ENCODE measurements at places on chromosomes 3 and 15.

DNA sequence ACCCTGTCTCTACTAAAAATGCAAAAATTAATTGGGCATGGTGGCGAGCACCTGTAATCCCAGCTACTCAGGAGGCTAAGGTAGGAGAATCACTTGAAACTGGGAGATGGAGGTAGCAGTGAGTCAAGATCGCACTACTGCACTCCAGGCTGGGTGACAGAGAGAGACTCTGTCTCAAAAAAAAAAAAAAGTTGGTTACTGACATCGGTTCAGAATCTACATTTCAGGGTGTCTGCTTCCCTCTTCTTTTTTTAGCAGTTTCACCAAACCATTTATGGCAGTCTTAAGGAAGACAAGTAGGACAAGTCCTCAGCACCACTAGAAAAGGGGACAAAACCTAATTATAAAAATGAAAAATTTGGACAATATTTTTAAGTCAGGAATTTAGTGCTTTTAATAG is 3.3 kb upstream of the USP4 start:
- peak; percentile 93 for DNase-seq

- no peak for DNase-seq
Measured at GRCh38 chr15:92102395-92102755, 248.9 kb downstream of the SLCO3A1 start.

- DNase-seq = no peak
Measured at GRCh38 chr3:79187426-79187825, 580.4 kb downstream of the ROBO1 start.

GRCh38 chr3:100645913-100646312 is 36.5 kb downstream of the ADGRG7 start:
- no peak for DNase-seq

- DNase-seq = no peak
Measured at GRCh38 chr3:44862226-44862637, 520 bp downstream of the TMEM42 start.

DNA sequence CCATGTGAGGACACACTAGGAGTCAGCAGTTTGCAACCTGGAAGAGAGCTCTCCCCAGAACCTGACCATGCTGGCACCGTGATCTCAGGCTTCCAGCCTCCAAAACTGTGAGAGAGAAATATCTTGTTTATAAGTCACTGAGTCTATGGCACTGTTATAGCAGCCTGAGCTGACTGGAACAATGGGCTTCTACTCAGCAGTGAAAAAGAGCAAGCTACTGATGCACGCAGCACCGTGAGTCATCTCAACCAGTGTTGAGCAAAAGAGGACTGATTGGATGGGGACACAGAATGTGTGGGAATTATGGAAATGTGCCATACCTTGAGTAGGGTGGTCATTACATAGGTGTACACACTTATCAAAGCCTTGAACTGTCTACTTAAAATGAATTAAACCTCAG is 230.4 kb downstream of the PLCL2 start:
- no peak for DNase-seq

GRCh38 chr15:90535254-90535653 is 5.5 kb downstream of the CRTC3 start:
- DNase-seq = no peak

DNA sequence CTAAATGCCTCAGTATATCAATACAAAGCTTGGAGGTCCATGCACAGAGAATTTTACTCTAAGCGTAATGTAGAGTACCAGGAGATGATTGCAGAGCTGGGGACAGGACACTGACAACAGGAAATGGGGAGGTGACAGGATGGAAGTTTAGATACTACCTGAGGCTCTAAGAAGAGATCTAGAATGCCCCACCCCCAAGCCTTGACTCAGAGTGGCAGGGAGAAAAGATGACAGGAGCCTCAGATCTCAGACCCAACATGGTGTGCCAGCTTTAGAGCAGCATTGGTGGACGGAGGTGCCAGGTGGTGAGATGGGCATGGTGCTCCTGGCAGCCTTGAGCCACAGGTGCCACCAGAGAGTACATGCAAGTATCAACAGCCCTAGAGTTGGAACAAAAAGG is 62.5 kb downstream of the LYZL4 start:
- no peak for DNase-seq

DNA sequence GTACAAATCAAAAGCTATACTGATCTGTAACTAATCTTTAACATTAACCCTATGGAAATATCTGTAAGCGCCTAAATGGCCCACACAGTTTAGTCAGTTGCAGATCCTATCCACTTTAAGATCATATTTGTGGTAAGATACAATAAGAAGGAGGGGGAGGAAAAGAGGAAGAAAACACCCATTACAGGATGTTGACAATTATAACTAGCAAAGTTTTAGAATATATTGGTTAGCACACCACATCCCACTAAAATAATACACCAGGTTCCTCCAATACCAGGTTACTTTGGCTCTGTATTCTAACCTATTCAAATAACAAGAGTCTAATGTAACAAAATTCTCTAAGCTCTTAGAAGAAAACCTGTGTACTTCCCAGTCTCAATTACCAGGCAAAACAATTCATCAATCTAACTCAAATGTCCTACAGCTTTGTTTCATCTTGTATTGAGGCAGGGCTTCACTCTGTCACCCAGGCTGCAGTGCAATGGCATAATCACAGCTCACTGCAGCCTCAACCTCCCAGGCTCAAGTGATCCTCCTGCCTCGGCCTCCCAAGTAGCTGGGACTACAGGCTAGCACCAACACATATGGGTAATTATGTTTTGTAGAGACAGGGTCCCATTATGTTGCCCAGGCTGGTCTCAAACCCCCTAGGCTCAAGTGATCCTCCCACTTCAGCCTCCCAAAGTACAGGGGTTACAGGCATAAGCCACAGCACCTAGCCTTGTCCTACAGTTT is 4.2 kb downstream of the SLC4A7 start:
- DNase-seq = peak; percentile 83

- no peak for DNase-seq
Measured at GRCh38 chr15:88688394-88688933, 49.6 kb downstream of the ISG20 start.

DNA sequence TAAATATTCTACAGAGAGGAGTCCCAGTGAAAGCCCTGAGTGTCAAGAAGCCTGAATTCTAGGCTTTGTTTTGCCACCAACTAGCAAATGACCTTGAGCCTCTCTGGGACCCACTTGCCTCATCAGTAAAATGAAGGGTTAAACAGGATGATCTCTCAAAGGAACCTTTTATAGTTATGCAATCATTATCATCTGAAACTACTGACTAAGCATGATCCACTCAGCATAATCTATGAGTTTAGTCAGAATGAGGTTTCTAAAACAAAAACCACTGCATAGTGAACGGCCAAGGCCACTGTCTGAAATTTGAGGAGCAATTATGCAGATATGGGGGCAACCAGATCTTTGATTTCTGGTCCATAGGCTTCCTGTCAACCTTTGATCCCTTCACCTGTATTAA is 319.0 kb downstream of the MECOM start:
- DNase-seq = no peak

All from MV-4-11 (cell line).